Osteoblast (primary cell): ENCODE measurements at places on chromosomes 1 and 21. TPM values are rescaled to one million over a fixed set of nuclear protein-coding genes. Genes with fewer than 3 reads are reported as not detected.

Gene EPS15
- 79.9 and 82.2 TPM in 2 replicates for total RNA-seq

Gene PPFIA4
- 8.0 and 10.9 TPM in 2 replicates for total RNA-seq

GRCh38 chr1:236091933-236092318 is 27.0 kb upstream of the NID1 start:
- H3K36me3 ChIP-seq: no peaks in the 10 kb centered on the region
- H3K27me3 ChIP-seq: no peaks in the 10 kb centered on the region
- no peak overlapping the region for H3K27ac ChIP-seq
- no peaks in the 10 kb centered on the region for H3K4me1 ChIP-seq

DNA sequence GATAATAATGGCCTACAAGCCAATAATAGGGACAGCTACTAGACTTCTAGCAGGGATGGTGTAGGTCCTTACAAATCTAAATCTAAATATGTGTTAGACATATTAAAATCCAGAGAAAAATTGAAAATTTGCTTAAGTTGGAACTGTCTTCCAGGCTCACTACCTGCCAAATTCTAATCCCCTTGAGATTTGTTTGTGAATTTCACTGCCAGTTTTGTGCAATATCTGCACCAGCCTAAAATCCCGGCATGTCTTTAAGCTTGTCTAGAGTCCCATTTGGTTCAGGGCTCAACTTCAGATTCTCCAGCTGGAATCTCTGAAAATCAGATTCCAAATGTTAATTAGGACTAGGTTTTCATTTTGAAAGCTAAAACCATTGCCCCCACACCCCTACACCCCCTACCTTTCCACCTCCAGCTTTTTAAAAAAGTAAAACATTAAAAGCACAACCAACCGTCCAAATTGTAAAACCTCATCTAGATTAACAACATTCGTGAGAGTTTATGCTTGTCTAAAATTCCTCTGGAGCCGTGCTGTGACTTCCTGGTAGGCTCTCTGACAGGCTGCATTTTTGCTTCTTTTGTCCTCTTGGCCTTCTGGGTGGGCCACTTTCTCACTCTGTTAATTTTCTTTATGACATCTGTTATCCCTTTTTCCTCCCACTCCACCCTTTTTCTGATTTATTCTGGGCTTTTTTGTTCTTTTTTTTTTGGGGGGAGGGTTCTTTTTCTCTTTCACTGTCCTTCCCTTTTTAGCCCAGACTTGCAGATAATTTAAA is 348.7 kb downstream of the PAPPA2 start:
- no peaks in the 10 kb centered on the region for H3K27me3 ChIP-seq
- H3K4me1 ChIP-seq: no peaks in the 10 kb centered on the region
- H3K36me3 ChIP-seq: no peaks in the 10 kb centered on the region
- H3K27ac ChIP-seq: no peak overlapping the region
- H3K4me3 ChIP-seq: no peak overlapping the region

GRCh38 chr21:26925122-26925521 is 41.8 kb downstream of the ADAMTS5 start:
- no peak overlapping the region for H3K4me3 ChIP-seq
- H3K36me3 ChIP-seq: peaks cover 44% of the 10 kb centered on the region
- DNase-seq: no peak

GRCh38 chr1:91689641-91690481 is 189.2 kb downstream of the CDC7 start:
- no peak overlapping the region for H3K27ac ChIP-seq
- no peak overlapping the region for H3K4me3 ChIP-seq
- no peaks in the 10 kb centered on the region for H3K36me3 ChIP-seq

DNA sequence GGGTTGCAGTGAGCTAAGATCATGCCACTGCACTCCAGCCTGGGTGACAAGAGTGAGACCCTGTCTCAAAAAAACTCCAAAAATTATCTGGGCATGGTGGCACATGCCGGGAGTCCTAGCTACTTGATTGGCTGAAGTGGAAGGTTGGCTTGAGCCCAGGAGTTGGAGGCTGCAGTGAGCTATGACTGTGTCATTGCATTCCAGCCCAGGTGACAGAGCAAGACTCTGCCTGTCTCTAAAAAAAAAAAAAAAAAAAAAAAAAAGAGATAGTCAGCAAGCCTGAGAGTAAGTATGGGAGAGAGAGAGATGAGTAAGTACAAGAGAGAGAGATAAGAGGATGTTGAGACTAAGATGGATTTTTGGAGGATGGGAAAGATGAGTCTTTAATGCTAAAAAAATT is 180.8 kb upstream of the CACYBP start:
- H3K27ac ChIP-seq: no peak overlapping the region
- no peak for DNase-seq
- H3K36me3 ChIP-seq: no peaks in the 10 kb centered on the region
- H3K4me1 ChIP-seq: peaks cover 5% of the 10 kb centered on the region
- H3K4me3 ChIP-seq: no peak overlapping the region
- H3K27me3 ChIP-seq: no peaks in the 10 kb centered on the region

- peaks cover 51% of the 10 kb centered on the region for H3K4me1 ChIP-seq
- no peaks in the 10 kb centered on the region for H3K27me3 ChIP-seq
- H3K36me3 ChIP-seq: no peaks in the 10 kb centered on the region
- H3K4me3 ChIP-seq: no peak overlapping the region
- DNase-seq: no peak
- peak overlapping the region; percentile 95 for H3K27ac ChIP-seq
Observed at GRCh38 chr1:22751124-22751531, 40.5 kb downstream of the EPHB2 start.

GRCh38 chr1:61043010-61043820 is 39.1 kb upstream of the NFIA start:
- no peak overlapping the region for H3K27ac ChIP-seq
- H3K36me3 ChIP-seq: no peaks in the 10 kb centered on the region
- peaks cover 11% of the 10 kb centered on the region for H3K27me3 ChIP-seq
- H3K4me3 ChIP-seq: peak overlapping the region; percentile 67
